ENCODE measurements at places on chromosomes 1 and 21.
A peak's percentile ranks its signal among the peaks of the same experiment; 100 is the strongest.

- DNase-seq = no peak
Observed at GRCh38 chr1:232339073-232339472, 290.9 kb downstream of the SIPA1L2 start.

DNA sequence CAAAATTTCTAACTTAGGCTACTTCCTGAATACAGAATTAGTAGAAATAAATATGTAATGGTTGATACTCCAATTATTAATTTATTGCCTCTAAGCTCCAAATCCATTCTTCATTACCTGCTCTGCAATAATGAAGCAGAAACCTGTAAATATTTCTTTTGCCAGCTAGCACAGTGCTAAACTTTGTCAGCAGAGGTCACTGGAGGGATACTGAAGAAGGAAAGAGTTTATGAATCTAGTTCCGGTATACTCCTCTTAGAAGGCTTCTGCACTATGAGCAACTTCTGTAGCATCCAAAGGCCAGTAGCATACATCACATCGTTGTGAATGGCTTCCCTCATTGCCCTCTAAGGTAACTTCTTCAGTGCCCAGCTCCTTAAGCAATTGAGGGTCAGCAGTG lies 81.0 kb upstream of the LHX8 start:
- no peak for DNase-seq

DNA sequence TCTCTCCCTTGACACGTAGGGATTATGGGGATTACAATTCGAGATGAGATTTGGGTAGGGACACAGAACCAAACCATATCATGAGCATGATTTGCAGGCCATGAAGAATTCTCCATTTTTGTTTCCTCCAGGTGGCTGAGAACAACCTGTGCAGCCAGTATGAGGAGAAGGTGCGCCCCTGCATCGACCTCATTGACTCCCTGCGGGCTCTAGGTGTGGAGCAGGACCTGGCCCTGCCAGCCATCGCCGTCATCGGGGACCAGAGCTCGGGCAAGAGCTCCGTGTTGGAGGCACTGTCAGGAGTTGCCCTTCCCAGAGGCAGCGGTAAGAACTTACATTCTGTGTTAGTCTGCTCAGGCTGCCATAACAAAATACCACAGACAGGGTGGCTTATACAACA lies 9.7 kb downstream of the MX1 start:
- DNase-seq = no peak

GRCh38 chr1:49364676-49365075 lies 588.0 kb upstream of the BEND5 start:
- DNase-seq = no peak

DNA sequence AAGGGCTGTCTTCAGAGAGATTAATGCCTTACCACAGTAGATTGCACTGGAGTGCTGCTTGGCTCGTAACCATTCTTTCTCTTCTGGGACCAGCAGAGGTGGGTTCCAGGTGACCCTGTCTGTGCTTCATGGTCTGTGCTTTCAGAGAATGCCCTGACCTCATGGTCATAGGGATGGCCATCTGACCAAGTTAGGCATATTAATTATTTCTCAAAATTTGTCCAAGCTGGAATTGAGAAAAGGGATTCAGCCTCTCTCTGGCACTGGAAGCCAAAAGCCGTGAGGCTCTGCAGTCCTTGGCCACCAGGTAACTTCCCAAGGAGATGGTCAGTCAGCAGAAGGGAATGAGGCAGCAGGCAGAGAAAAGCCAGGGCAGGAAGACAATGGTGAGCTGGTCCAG lies 37.2 kb upstream of the TSPAN2 start:
- DNase-seq = no peak

DNA sequence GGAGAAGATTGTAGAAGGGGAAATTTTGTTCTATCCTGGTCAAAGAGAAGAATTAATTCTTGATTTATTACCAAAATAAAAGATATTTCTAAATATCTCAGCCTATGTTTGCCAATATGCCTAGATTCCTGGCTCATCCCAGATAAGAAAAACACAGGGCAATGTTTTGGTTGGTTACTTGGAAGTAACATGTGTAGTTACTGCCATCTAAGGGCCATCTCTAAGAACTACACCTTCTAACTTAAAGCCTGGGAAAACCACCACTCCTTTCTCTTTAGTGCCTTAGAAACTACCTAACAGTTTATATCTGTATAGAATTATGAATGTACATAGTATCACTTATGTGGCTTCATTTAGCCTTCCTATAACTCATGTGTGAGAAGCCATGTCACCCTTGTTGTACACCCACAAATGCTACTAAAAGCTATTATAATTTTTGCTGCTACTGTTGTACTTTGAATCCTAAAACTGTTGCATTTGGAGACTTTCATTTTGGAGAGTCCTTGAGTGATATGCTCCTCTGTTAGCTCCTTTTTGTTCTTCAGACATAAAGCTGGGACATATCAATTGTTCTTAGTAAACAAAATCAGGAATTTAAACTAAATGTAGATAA lies 4.5 kb downstream of the AIM2 start:
- no peak for DNase-seq

- peak; percentile 32 for DNase-seq
Observed at GRCh38 chr1:203325026-203325417, 19.7 kb downstream of the BTG2 start.

- no peak for DNase-seq
Observed at GRCh38 chr1:205729945-205730610, 19.9 kb downstream of the NUCKS1 start.

DNA sequence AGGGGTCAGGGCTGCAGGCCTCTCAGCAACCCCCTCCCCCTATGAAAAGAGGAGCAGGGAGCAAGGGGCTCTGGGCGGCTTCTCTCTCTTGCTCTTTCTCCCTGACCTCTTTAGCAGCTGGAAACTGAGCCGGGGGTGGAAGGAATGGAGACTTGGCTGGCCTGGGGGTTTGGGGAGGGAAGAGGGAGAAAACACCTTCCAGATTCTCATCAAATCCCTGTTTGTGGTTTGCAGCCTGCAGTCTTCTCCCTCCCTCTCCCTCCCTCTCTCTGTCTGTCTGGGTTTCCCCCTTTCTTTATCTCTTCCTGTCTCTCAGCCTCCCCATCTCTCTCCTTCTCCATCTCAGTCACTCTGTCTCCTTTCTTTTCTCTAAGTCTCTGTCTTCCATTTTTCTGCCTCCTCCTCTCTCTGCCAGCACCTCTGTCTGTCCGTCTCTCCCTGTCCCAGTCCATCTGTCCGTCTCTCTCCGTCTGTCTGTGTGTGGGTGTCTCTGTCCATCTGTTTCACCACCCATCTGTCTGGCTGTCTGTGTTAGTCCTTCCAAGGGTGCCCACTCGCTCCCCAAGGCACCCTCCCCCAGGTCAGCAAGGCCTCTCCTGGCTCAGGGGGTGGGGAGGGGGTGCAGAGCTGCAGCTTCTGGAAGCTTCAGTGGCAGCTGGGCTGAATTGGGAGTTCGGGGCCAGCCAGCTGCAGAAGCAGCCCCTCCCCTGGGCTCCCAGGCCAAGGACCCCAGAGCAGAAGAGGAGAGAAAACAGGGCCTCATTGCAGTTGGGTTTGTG lies 6.2 kb downstream of the AHDC1 start:
- no peak for DNase-seq

DNA sequence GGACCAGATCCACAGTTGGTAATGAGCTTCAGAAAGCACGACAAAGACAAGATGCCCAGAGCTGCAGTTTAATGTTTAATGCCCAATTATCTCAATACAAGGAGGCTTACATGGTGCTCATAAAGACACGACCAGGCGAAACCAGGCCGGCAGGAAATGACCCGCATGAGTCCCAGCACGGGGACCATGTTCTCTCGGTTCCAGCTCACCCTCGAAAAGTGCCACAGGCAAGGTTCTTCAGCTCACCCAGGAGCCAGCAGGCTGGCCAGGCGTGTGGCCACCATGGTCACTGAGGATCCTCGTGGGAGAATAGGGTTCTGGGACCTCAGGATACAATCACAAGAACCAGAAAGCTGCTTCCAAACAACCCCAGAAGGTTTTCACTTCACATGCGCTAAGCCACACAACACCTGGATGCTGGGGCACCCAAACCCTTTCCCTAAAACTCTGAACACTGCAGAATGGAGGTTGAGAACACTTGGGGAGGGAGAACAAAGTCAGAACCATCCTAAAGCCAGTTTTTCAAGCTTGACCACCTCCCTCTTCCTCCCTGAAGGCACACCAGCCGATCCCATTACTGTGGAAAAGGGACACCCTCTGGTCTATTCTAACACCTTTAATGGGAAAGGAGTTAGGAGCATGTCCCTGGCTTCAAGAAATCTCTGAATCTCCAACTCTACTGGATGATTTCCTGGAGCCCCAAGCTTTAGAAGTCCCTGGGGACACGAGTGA lies 22.6 kb upstream of the ASAP3 start:
- no peak for DNase-seq

- DNase-seq = peak; percentile 65
Observed at GRCh38 chr1:6727535-6727934, 25.9 kb upstream of the DNAJC11 start.

DNA sequence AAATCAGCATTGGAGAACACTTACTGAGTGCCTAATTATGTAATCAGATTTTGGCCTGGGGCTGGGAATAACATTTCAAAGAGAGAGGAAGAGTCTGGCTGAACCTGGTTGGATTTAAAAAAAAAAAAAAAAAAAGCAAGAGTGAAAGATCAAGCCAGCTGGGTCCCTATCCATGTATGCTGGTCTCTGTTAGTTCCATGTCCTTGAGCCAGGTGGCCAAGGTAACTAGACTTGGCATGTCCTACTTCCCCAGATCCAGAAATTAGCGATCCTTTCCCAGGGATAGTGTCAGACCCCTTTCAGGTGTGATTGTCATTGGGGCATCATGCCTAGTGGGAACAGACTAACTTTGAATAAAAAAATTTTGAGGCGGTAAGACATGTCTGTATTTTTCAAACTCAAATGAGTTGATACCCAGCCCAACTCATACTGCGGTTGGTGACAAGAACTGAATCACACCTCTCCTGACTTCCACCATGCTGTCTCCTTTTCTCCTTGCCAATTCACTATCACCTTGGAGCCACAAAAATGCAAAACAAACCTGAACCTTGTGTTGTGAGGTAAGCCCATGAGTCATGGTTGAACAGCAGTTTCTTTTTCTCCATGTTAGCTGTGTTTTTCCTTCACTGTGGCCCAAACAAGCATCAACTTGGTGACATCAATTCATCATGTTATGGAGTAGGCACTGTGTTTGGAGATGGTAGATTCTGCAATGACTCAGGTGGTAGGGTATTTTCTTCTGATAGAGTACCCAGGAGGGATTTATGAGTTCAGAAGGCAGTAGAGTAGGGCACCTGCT lies 24.5 kb upstream of the PPP2R5A start:
- no peak for DNase-seq

GRCh38 chr1:154840269-154841176 lies 29.6 kb downstream of the KCNN3 start:
- no peak for DNase-seq

GRCh38 chr21:31484219-31484618 lies 140.2 kb upstream of the TIAM1 start:
- no peak for DNase-seq

- no peak for DNase-seq
Observed at GRCh38 chr1:168613038-168613451, 36.6 kb downstream of the XCL1 start.

- DNase-seq = no peak
Observed at GRCh38 chr1:5244631-5245285, 590.3 kb downstream of the AJAP1 start.

DNA sequence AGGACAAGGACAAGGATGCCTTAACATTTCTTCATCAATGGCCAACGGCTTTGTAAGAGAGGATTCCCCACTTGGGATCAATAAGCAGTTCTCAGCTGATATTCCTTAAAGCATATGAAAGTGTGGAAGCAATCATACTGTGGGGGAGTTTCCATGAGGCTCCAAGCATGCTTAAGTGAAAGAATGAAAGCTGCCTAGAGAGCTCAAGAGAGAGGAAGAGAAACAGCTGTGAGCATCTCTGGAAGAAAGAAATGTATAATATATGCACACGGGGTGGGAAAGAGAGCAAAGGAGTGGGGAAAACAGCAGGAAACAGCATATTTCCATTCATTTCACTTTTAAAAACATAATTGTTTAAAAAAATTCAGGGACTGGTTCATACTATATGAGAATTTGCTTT lies 94.7 kb upstream of the WARS2 start:
- no peak for DNase-seq

- DNase-seq = no peak
Observed at GRCh38 chr1:67404212-67404620, 26.0 kb downstream of the SERBP1 start.

DNA sequence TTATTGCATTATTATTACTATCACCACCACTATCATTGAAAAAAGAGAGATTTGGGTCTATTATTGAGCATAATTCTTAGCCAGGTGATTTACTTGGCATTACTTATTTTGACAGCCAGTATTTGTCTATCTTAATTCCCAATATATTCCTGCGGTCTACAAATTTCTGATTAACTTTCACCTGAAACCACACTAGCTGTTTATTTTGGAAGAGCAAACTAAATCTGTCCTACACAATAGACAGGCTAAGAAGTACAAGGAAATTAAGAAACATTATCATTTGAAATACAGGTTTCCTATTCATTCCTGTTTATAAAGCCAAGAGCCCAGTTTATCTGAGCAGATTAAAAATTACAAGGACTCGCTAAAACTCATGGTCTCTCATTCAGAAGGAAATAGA lies 6.9 kb upstream of the LYST start:
- DNase-seq = no peak

- no peak for DNase-seq
Observed at GRCh38 chr1:231485029-231485784, 43.3 kb upstream of the TSNAX start.

DNA sequence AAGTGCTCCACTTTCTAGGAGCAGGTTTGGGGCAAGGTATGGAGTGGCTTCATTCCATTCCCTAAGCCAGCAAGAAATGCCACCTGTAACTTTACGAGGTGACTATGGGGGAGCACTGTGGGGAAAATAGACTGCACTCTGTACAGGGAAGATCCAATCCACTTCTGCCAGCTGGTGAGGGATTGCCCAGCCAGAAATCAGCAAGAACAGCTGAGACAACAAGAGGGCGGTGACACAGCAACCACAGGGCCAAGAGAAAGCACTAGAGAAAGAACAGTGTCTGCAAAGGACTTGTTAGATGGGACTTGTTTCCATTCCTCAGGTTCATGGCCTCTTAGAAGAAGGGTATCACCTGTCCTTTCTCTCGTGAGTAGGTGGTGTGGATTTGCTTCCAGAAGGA lies 19.6 kb downstream of the CAPN8 start:
- DNase-seq = no peak

- no peak for DNase-seq
Observed at GRCh38 chr1:66686406-66686805, 65.9 kb upstream of the DYNLT5 start.

DNA sequence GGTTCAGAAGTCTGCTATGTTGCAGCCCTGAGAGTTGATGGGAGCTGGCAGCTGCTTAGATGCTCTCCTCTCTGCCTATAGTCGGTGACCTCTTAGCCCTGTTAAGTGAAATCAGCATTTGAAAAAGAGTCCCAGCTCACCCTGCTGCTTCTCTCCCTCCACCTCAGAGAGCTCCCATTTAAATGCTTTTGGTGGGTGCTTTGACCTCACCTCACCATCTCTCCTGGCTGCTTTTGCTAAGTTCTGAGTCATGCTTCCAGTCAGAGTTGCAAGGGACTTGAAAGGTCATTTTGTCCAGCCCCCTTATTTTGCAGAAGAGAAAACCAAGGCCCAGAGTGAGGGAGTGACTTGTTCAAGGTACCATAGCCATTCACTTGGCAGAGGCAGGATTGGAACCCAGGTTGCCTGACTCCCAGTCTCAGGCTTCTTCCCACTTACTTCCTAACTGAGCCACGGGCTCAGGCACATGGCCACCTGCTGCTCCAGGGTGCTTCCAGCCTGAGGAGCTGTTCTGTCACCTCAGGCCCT lies 3.3 kb downstream of the MAPKAPK2 start:
- no peak for DNase-seq

GRCh38 chr1:165833358-165833757 lies 5.9 kb downstream of the UCK2 start:
- no peak for DNase-seq

GRCh38 chr1:202105571-202106339 lies 17.0 kb upstream of the GPR37L1 start:
- DNase-seq = no peak

Data from stimulated activated CD4-positive, alpha-beta T cell treated with anti-CD3 and anti-CD28 coated beads, Interleukin-4, amount 100 ng/mL, for 1 hour (primary cell).